ENCODE measurements at places on chromosomes 1 and 21.

DNA sequence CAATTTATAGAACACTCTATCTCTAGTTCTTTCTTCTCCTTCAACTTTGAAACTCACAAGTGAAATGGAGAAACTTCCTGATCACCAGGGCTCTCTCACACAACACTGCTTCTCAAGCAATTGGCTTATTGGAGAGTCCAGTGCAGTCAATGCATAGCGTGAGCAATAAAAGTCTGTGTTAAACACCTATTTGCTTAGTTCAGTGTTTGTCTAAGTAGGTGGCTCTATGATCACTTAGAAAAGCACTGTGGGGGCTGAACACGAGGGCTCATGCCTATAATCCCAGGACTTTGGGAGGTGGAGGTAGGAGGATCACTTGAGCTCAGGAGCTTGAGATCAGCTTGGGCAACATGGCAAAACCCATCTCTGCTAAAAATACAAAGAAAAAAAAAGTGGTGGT lies 12.2 kb downstream of the CTSS start:
- DNase-seq: no peak

GRCh38 chr1:229631966-229632365 lies 5.9 kb downstream of the URB2 start:
- no peak for DNase-seq

- no peak for DNase-seq
These were observed 147.1 kb downstream of the DNM3 start for GRCh38 chr1:171988243-171988885.

GRCh38 chr1:227314014-227314848 lies 4.1 kb downstream of the CDC42BPA start:
- DNase-seq: no peak

- no peak for DNase-seq
These were observed 17.3 kb upstream of the TTC4 start for GRCh38 chr1:54698346-54698745.

GRCh38 chr1:21906173-21907078 lies 30.7 kb downstream of the HSPG2 start:
- DNase-seq: no peak

GRCh38 chr1:42835422-42835821 lies 11.0 kb upstream of the ZNF691 start:
- DNase-seq: no peak

- no peak for DNase-seq
These were observed 493 bp upstream of the ESPN start for GRCh38 chr1:6424000-6424565.

DNA sequence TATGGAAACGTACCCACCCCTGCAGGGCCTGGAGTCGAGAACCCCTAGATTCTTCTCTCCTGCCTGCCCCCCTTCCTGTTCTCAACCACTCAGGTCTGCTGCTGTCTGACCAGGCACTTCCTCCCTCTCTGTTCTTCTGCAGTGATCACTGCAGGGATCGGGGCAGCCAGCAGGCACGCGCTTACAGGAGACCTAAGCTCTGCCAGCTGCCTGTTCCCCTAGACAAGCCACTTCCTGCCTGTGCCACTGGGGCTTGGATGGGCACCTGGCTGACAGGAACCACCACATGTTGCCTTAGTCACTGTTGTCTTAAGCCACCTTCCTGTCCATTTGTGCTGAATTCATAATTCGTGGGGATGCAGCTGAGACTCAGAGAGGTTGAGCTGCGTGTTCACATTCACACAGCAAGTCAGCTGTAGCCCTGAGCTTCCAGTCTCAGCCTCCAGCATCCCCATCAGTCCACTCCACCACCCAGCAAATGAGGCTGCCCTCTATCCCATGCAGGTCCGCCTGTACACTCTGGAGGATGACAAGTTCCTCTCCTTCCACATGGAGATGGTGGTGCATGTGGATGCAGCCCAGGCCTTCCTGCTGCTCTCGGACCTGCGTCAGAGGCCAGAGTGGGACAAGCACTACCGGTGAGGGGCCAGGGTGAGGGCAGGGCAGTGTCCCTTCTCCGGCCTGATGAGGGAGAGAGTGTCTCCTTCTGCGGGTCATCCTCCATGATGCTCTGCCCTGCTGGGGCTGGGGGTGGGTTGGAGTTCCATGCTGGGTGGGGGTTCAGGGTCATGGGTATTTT lies 18.6 kb downstream of the FAM151A start:
- peak; percentile 40 for DNase-seq

- DNase-seq: no peak
These were observed 720.2 kb downstream of the LTN1 start for GRCh38 chr21:28272272-28272992.

DNA sequence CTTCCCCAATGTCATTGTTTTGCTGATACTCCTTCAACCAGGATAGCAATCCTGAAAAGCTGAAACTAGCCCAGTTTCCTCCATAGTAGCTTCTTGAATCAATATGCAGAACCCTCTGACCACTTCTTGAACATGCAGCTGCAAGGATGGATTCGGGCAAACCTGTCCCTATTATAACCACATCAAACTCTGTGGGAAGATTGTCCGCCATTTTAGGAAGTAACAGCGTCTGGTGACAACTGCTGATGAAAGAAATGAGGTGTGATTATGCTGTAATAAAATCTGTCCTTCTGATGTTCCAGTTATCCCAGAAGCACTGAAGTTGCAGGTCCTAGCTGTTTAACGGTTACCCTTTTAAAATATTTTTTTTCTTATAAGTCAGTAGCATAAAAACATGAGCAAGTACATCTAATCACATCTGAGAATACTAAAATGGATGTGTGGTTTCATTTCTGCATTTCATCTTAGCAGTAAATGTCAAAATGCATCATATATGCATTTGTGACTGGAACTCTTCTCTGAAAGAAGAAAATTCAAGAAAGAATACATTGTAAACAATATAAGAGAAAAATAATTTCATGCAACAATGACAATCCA lies 4.5 kb downstream of the CHML start:
- DNase-seq: no peak

DNA sequence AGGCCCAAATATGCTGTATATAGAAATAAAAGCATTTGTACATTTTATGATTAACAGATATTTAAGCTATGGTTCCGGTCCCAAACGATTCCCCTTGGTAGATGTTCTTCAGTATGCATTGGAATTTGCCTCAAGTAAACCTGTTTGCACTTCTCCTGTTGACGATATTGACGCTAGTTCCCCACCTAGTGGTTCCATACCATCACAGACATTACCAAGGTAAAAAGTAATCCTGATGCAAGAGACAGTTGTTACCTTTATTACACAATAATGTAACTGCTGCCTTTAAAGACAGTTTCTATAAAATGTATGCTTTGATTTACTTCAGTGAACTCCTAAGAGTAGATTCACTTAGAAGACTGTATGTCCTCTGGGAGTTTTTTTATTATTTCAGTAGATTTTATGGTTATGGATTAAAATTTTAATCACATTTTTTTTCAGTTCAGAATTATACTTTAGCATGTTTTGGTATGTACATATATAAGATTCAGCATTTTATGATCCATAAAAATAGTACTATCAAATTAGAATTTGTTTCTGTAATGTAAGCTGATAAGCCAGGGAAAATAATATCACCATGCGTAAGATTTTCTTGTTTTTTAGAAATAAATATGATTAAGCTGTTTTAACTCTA lies 96.5 kb downstream of the USP25 start:
- peak; percentile 41 for DNase-seq

DNA sequence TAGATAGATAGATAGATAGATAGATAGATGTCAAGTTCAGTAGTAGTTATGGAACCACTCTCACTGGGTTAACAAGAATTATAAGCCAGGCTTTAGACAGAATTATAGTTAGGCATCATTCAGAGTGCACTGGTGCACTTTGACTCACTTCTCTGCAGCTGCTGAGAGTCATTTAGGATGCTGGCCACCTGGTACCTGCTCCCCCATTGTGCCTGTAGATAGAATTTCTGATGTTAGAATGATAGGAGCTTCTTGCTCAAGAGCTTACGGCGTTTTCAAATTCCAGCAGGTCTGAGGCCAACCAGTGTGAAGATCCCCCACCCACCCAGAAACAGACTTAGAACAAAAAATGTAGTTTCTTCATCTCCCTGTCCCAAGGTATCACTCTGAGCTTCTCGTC lies 107.8 kb upstream of the HMCN1 start:
- DNase-seq: no peak

GRCh38 chr1:92366040-92366395 lies 67.2 kb downstream of the RPAP2 start:
- peak; percentile 43 for DNase-seq

- DNase-seq: no peak
These were observed 51.8 kb upstream of the CASZ1 start for GRCh38 chr1:10848109-10848684.

GRCh38 chr1:219391297-219391696 lies 217.6 kb downstream of the LYPLAL1 start:
- peak; percentile 63 for DNase-seq

- DNase-seq: no peak
These were observed 13.2 kb downstream of the ADGRB2 start for GRCh38 chr1:31750858-31751510.

DNA sequence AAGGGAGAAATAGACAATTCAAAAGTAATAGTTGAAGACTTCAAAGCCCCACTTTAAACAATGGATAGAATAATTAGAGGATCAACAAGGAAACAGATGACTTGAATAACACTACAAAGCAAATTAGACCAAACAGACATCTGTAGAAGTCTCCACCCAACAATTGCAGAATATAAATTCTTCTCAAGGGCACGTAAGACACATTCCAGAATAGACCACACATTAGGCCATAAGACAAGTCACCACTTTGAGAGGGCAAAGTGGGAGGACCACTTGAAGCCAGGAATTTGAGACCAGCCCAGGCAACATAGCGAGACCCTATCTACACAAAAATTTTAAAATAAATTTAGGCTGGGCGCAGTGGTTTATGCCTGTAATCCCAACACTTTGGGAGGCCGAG lies 20.5 kb upstream of the RNF186 start:
- no peak for DNase-seq

- DNase-seq: no peak
These were observed 20.8 kb upstream of the NID1 start for GRCh38 chr1:236085545-236086159.

- no peak for DNase-seq
These were observed 43.0 kb upstream of the TMEM61 start for GRCh38 chr1:54937469-54937868.

- DNase-seq: peak; percentile 58
These were observed 2.4 kb downstream of the SPSB1 start for GRCh38 chr1:9294910-9295636.

DNA sequence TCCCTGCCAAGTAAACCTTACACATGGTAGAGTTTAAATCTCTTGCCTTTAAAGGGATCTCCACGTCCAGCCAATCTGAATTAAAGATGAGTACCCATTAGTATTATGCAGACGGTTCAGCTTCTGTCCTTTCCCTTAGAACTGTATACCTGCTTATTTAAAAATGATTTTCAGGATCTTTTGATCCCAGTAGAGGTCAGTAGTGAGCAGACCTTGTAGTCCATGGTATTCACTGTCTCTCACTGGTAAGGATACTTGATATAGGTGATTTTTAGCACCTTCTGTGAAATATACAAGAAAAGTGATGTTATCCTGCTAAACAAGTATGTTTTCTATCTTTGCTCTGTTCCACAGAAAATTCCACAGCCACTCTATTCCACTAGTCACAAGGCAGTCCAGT lies 1211.6 kb upstream of the ADGRL4 start:
- DNase-seq: peak; percentile 19

DNA sequence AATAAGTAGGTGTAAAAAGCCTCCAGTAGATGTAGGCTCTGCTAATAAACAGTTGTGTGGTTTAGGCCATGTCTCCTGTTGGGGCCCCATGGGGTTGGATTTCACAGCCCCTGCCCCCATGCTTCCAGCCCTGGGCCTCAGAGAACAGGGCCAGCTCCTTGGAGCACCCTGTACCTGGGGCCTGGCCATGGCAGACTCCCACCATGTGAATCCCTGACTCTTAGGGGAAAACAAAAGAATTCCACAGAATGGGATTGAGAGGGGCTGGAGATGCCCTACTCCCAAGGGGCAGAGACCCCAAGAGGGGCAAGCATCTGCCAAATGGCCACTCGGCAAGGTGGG lies 11.5 kb downstream of the LRP8 start:
- DNase-seq: no peak

- peak; percentile 23 for DNase-seq
These were observed 610 bp downstream of the SCYL3 start for GRCh38 chr1:169892927-169893644.

GRCh38 chr1:33455539-33456501 lies 16.6 kb upstream of the ZSCAN20 start:
- DNase-seq: peak; percentile 58

DNA sequence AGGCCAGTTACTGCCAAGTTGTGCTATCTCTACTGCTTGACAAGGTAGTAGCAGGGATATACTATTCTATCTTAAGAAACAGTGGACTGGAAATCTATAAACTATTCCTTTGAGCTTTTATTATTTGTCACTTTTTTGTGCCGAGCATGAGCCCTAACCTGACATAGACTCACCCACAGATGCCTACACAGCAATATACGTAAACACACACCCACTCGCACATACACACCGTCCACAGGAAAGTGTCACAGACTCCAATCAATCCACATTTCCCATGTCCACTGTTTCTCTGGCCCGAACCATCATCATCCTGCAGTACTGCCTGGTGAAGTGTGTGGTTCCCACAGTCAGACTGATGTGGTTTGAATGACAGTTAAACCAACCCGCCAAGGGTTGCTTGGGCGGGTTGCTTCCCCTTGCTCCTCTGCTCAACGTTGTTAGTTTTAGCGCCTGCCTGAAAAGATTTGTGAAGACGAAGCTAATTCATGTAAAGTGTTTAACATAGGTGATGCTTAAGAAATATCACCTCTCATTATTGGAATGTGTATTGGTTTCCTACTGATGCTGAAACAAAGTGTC lies 47.2 kb downstream of the ADAMTS1 start:
- no peak for DNase-seq

DNA sequence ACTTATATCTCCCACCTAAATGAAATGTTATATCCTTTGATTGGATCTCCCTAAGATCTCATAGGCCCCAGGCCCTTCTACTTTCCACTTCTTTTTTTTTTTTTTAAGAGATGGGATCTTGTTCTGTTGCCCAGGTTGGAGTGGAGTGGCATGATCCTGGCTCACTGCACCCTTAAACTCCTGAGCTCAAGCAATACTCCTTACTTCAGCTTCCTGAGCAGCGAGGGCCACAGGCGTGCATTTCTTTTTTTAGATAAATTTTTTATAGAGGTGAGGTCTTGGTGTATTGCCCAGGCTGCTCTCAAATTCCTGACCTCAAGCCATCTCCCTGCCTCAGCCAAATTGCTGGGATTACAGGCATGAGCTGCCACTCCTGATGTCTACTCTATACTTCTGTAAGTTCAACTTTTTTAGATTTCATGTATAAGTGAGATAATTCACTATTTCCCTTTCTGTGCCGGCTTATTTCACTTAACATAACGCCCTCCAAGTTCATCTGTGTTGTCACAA lies 987.5 kb upstream of the NCAM2 start:
- DNase-seq: no peak

GRCh38 chr1:192615055-192615454 lies 20.9 kb upstream of the RGS13 start:
- no peak for DNase-seq

DNA sequence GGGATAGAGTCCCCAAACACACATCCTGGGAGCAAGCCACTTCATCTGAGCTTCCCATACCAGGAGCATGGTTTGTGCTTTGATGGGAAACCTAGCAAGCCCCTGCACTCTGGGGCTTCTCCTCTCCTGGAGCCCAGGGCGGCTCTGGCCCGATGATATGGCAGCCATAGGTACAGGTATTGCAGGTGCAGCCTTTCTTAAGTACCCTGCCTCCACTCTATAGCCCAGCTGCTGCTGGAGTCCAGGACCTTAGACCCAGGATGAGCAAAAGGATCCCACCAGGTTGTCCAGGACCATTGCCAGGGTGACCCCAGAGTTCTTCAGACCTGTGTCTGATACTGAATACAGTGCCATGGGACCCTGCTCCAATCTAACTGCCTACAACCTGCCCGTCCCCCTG lies 4.2 kb downstream of the C1orf226 start:
- DNase-seq: no peak

Data from activated CD4-positive, alpha-beta T cell treated with anti-CD3 and anti-CD28 coated beads, Interleukin-2, Interleukin-6, amounts not matched to agents 100 ng/mL and 50 ng/mL, durations not matched to agents 16 hours and 8 hours (primary cell).